ENCODE measurements at places on chromosomes 2 and 18.

DNA sequence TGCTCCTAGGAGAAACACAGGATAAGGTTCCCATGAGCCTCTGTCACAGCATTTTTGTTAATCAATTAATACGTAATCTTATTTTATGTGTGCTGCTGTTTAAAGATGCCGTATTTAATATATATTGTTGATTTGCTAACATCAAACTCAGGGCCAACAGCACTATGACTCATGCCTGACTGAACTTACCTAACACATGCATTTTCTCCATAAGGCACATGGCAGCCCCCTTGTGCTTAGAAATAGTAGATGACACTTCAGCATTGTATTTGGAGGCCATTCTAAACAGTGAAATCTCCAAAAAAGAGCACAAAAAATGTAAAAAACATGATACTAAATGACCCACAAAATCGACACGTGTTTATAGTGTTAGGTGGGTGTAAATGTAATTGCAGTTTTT is 314.8 kb downstream of the MYCN start:
- no peaks in the 10 kb centered on the region for H3K4me1 ChIP-seq
- H3K27me3 ChIP-seq, result no peaks in the 10 kb centered on the region
- no peak for DNase-seq
- H3K4me3 ChIP-seq, result no peak overlapping the region

- H3K27ac ChIP-seq, result no peak overlapping the region
- H3K4me1 ChIP-seq, result no peaks in the 10 kb centered on the region
- no peak overlapping the region for H3K4me3 ChIP-seq
- no peaks in the 10 kb centered on the region for H3K36me3 ChIP-seq
- no peak for DNase-seq
Observed at GRCh38 chr2:64414736-64415435, 39.1 kb upstream of the LGALSL start.

- DNase-seq, result no peak
Observed at GRCh38 chr18:24534737-24535136, 74.3 kb downstream of the HRH4 start.

GRCh38 chr2:238506371-238507068 is 79.8 kb downstream of the ASB1 start:
- no peaks in the 10 kb centered on the region for H3K4me1 ChIP-seq
- H3K4me3 ChIP-seq, result no peak overlapping the region
- no peaks in the 10 kb centered on the region for H3K27me3 ChIP-seq
- no peak for DNase-seq
- H3K27ac ChIP-seq, result no peak overlapping the region

DNA sequence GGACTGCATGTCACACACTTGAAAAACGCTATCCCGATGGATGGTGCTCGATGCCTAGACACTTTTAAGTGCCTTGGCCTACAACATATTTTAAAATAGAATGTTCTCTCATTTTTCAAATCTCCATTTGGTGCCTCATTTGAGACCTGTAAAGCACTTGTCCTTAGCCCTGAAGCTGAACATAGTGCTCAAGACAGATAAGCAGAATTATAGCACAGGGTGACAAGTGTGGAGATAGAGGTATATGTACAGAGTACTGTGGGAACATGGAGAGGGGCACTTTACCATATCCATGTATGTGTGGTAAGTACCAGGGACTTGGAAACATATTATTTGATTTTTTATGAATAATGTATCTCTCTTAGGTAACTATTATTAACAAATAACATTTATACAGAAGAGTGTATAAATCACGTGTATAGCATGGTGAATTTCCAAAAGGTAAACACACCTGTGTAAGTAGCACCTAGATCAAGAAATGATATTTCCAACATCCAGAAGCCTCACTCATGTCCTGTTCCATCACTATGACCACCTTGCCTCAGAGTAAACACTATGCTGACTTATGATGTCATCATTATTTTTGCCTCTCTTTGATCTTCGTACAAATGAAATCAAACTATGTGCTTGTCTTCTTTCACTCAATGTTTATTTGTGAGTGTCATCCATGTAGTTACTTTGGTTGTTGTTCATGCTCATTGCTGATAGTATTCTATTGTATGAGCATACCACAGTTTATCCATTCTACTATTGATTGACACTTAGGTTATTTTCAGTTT is 103.6 kb downstream of the BABAM2 start:
- no peak overlapping the region for H3K4me3 ChIP-seq
- H3K4me1 ChIP-seq, result no peaks in the 10 kb centered on the region
- no peaks in the 10 kb centered on the region for H3K36me3 ChIP-seq
- DNase-seq, result no peak

DNA sequence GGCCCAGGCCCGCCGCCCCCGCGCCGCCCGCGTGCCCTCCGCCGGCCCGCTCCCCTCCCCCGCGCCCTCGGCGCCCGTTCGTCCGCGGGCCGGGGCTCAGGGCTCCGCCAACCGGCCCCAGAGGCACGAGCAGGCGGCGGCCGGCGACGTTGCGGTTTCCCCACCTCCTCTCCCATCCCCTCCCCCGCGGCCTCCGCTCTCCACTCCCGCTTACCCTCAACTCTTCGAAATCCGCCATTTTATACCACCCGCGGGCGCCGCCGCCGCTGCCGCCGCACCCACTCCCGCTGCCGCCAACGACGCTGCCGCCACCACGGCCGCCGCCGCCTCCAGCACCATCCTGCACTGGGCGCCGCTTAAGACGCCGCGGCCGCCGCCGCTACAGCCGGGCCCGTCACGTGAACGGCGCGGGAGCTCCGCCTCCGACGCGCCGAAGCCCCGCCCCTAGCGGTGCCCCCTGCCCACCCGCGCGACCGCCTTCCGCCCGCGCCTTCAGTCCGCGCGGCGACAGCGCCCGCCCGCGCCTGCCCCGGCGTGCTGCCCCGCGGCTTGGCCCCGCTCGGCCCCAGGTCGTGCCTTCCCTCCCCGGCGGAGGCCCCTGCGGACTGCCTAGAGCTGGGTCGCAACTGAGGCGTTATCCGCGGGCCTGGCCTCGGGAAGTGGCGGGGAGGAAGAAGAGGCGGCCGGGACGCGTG is at the start of the genes KATNAL2 and PIAS2:
Gene KATNAL2 (plus strand): TSS at position 495 of the 695 bp plus-strand sequence. CDS start 29,271 bp downstream, outside the sequence.
Gene PIAS2 (minus strand): TSS at position 400 of the 695 bp plus-strand sequence. CDS start 162 bp downstream, at position 238.
- peak; percentile 86 for DNase-seq
- H3K27me3 ChIP-seq, result no peaks in the 10 kb centered on the region
- H3K4me3 ChIP-seq, result peak within 1 kb of the TSS; percentile 92
- peak within 1 kb of the TSS; percentile 92 for H3K27ac ChIP-seq
- no peaks in the 10 kb centered on the region for H3K4me1 ChIP-seq
- no peaks in the 10 kb centered on the region for H3K36me3 ChIP-seq
